ENCODE measurements at places on chromosomes 2 and 18.
A peak's percentile ranks its signal among the peaks of the same experiment; 100 is the strongest.

- DNase-seq = no peak
These were observed 367.3 kb upstream of the HS6ST1 start for GRCh38 chr2:128685841-128686496.

DNA sequence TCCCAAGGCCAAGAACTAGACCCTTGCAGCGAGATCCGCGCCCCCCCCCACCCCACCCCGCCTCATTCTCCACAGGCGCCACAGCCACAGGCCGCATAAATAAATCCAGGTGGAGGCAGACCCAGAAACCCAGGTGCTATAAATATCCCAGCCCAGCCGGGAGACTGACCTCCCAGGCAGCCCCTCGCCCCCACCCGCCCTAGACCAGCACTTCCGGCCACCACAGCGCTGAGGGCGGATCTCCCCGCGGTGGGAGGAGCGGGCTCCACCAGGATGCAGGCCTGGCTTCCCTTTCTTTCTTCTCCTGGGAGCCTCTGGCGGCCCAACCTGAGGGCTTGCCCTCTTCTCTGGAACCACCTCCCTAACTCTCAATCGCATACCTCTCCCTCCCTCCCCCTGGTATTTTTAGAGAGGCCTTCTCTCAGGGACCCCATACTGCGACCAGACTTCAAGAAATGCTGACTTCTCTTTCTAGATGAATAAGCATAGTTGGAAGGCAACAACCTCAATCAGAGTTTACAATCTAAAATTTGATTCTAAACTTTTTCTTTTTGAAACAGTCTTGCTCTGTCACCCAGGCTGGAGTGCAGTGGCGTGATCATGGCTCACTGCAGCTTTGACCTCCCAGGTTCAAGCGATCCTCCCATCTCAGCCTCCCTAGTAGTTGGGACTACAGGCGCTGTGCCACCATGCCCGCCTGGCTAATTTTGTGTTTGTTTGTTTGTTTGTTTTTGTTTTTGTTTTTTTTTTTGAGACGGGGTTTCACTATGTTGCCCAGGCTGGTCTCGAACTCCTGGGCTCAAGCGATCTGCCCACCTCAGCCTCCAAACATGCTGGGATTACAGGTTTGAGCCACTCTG, 55.0 kb downstream of the PKDCC start:
- DNase-seq = no peak

DNA sequence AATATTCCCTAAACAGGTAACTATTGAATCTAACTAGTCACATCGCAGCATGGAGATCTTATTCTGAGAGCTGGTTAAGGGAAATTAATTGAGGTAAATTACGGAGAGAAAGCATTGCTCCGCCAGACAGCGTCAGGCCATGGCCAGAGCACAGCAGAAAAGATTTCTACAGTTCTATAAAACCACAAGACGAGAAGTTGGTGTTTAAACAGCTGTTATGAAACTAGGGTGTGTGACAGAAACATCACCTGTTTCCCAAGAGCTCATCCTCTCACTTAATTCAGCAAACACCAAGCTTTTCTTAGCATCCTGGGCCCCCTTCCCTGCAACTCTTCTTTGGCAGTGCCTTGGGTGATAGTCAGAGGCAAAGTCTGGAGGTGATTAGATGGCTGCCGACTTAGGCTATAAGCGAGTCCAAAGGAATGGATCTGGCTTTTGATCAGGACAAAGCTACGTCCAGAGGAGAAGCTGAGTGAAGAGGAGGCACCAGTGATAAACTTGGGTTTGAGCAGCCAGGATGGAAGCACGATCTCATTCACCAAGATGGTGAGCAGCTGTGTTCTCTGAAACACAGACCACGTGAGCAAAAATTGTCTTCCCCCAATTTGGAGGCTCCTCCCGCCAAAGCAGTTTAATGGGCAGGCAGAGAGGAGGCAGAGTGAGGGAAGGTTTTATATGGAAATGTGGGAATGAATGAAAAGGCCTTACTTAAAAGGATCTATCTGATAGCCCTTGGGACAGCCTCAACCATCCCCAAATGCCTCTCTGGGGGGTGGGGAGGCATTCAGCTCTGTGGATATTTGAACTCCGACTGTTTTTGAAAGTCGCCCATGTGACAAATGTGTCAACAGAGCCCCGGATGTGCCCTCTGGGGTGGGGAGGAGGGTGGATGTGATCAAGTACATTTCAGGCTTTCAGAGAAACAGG, 57.8 kb downstream of the PKDCC start:
- DNase-seq = no peak

- no peak for DNase-seq
These were observed 109.6 kb upstream of the KCTD1 start for GRCh38 chr18:26657631-26658581.

DNA sequence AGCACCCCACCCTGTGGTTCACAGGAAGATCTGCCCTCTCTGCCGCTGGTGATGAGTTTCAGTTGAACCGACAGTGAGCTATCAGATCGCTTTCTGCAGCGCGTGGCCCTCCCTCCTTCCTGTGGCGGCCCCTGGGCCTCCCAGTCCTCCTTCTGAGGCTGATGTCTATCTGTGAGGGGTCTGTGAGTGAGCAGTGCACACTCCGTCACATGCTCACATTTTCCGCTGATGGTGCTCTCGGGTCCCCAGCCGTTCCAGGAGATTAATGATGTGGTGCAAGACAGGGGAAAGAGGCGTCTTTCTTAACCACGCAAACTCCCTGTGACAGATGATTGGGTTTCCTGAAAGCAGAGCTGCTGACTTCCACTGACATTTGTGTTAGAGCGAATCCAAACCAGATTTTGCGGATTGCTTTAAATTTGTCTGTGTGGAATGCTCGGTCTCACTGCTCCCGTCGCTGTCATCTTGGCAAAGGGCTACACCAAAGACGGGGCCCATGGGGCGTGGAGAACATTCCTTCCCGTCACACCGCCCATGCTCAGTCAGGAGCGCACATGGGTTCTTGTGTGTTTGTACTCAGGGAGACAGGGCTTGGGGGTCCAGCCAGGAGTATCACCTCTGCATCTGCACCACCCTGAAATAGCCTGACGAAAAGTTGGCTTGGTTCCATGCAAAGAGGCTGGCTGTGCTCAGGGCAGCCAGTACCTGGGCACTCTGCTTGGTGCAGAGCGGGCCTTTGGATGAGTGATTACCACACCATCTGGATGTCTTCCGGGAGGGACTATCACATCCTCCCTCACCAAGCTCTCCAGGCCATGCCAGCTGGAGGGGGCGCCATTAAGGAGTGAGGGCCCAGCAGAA, 154.7 kb upstream of the HS6ST1 start:
- peak; percentile 74 for DNase-seq

- peak; percentile 40 for DNase-seq
These were observed 37.2 kb downstream of the SLC14A2 start for GRCh38 chr18:45652303-45653080.

- DNase-seq = no peak
These were observed 296.4 kb downstream of the NDUFA10 start for GRCh38 chr2:239728751-239729150.

- DNase-seq = no peak
These were observed 1521.5 kb upstream of the ZEB2 start for GRCh38 chr2:146041274-146041910.

GRCh38 chr18:45015788-45016128, 335.1 kb downstream of the SETBP1 start:
- no peak for DNase-seq

GRCh38 chr2:24981411-24982136, 9.8 kb upstream of the DNAJC27 start:
- DNase-seq = peak; percentile 48

GRCh38 chr2:27249891-27250651, 12.8 kb downstream of the SLC30A3 start:
- peak; percentile 66 for DNase-seq

DNA sequence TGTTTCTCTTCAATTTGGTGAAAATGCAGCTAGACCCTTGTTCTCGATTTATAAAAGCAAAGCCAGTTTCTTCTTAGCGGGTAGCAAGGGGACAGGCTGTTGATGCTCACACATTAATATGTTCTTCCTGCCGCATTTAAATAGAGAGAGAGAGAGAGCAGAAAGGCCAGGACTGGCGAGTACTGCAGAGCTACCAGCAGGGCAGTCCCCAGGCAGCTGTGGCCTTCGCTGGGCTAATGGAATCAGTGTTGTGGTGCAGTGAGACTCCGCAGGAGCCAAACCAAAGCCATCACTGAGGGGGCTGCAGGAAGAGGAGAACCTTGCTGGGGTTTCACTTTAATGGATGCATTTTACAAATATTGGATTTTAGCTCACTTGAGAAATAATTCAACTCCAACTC, 223.6 kb downstream of the ACTR3 start:
- no peak for DNase-seq

GRCh38 chr2:176128982-176129796, at the start of gene HOXD8:
Gene HOXD8 (plus strand): TSS chr2:176129705. CDS start chr2:176130367, 662 bp downstream.
- DNase-seq = peak; percentile 96

DNA sequence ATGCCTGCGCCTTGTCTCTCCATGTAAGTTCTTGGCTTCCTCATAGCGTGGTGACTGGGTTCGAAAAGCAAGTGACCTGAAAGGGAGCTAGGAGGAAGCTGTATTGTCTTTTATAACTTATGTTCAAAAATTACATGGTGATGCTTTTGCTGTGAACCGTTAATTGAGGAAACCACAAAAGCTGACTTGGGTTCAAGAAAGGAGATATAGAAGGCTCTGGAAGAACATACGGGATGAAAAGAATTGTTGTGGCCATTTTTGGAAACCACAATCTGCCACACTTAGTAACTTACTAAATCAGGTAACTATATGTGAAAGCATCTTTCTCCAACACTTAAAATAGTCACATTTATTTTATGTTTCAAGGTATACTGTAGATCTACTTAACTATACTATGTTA, 177.0 kb upstream of the RBMS1 start:
- DNase-seq = no peak

DNA sequence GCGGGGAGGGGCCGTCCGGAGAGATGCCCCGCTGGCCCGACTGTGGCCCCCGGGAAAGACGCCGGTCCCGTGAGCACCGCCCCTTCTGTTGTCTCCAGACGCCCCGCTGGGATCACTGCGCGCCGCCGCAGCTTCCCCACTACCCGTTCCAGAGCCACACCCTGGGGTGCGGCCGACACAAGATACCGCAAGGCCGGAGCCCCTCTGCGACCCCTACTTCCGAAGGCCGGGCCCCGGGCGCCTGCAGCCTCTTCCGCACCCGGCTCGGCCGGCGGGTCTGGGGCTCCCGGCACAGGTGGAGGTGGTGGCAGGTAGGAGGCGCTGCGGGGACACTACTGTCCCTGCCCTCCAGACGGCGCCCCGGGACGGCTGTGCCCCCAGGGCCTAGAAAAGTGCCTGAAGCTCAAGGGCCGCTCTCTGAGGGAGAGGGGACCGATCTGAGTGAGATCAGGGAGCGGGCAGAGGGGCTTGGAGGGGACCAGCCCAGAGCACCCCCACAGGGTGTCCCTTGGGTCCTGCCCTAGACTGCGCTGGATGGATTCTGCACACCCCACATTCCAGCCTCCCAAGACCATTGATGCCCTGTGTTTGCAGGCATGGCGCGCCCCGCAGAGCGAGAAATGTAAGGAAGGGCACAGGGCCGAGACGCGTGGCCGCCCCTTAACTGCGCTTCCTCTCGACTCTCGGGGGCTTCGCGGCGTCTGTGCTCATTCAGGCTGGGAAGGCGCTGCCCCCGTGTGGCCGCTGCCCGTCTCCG, 80.0 kb downstream of the GFPT1 start:
- peak; percentile 95 for DNase-seq

- DNase-seq = no peak
These were observed 127.5 kb downstream of the GLI2 start for GRCh38 chr2:120863146-120863545.

DNA sequence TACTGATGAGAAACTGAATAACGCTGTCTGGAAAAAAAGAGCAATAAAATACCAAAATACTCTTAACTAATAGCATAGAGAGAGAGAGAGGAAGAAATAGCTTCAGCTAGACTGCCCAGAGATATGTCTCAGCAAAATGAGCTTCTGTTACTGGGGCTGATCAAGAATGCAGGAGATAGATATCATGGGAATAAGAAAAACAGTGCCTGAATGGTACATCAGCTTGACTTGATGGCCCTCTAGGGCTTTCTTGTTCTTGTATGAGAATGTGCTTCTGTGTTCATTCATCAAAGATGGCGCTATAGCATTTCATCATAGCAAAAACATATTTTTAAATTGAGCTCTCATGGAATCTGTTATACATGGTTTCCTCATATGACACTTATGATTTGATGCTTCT, 151.2 kb downstream of the CALCRL start:
- DNase-seq = no peak

DNA sequence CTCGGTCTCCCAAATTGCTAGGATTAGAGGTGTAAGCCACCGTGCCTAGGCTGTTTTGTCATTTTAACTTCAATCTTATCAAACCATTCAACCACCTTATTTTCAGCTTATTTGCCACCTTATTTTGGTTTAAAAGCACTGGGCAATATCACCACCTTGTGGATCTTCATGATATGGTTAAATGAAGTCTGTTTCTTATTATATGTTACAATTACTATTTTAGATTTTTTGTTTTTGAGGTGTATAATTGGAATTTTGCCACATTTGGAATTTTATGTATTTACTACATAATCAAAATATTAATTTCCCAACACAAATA, 43.8 kb upstream of the SCN9A start:
- peak; percentile 63 for DNase-seq

- no peak for DNase-seq
These were observed 66.6 kb downstream of the PPP4R1 start for GRCh38 chr18:9547782-9548181.

DNA sequence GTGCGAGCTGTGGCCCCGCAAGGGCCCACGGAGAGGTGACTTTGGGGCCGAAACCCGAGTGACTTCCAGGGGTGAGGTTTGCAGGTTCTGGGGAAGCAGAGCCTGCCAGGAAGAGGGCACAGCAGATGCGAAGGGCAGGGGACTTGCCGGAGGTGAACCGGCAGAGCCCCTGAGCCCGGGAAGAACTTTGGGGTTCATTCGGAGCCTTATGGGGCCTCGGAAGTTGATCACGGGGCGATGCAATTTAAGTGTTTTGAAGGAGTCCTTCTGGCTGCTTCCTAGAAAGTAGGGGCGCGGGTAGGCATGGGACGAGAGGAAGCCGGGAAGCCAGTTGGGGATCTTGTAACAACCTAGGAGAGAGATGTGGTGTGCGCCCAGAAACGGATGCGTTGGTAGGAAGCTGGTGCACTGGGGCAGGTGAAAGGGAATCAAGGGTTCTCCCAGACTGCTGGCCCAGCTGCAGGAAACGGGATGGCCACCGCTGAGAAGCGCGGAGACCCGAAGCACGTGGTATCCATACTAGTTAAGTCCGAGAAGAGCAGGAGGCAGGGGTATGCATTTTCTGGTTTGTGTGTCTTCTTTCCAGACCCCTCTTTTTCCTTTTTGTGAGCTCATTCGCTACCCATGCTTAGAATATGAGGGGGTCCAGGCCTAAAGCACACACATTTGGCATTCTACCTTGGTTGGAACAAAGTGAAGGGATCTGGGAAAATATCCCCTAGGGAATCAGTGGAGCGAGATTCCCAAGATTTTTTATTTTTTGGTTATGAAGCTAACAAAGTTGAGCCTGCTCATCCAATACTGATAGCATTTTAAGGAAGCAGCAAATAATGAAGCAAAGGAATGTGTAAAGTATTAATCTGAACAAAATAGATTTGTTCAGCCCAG, 758 bp downstream of the SCLY start:
- peak; percentile 61 for DNase-seq

- no peak for DNase-seq
These were observed 26.0 kb downstream of the SH3YL1 start for GRCh38 chr2:237878-238277.

Measured in GM23248 (cell line).